ENCODE measurements at places on chromosomes 1 and 21.

DNA sequence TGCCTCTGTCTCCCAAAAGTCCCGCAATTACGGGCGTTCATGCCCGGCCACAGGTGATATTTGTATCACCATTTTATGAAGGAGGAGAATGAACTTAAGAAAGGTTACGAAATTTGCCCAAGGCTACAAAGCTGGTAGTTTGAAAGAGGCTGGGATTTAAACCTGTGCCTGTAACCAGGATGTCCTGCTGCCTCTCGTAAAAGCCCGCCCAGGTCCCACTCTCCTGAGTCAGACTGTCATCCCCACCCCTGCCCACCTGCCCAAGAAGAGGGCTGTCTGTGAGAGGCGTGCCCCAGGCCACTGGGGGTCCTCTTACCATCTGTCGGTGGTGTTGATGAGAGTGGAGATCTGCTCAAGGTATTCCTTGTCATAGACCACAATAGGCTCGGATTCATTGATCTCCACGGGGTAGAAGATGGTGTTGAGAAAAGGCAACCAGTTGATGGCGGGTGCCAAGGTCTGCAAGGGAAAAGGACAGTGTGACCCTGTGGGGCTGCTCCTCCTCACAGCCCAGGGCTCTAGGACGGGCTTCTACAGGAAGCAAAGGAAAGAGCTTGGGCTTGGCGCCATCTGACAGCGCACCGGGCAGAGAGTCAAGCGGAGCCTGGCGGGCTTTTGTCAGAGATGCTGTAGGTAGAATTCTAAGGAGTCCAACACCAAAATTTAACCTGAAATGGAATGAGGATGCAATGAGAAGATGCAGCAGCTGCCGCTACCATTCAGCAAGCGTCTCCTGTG is 43.2 kb downstream of the ECE1 start:
- no peak for DNase-seq

DNA sequence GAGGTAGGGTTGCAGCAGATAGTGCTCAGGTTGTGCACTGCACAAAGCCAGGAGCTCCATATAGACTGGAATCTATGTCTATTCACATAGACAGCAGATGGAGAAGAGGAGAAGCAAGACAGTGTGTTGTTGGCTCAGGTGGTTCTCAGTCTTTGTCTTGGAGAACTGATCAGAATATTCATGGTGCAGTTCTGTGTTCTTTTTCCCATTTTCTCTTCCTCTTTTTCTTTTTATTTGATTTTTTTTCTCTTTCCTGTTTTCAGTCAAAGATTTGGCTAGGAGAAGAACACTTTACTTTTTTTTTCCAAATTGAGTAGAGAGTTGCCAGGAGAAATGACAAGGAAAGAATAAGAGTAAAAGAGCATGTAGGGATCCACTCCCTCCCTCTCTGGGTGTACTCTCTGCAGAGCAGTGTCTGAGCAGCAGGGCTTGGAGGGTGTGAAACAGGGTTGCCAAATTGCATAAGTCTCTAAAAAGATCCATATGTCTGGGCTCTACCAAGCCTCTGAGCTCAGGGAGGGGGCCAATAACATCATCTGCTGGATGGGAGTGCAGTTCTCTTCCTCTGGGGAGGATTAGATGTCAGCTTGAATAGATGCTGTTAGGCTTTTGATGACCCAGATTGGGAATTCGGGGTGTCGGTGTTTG is 8.7 kb upstream of the CD34 start:
- no peak for DNase-seq

DNA sequence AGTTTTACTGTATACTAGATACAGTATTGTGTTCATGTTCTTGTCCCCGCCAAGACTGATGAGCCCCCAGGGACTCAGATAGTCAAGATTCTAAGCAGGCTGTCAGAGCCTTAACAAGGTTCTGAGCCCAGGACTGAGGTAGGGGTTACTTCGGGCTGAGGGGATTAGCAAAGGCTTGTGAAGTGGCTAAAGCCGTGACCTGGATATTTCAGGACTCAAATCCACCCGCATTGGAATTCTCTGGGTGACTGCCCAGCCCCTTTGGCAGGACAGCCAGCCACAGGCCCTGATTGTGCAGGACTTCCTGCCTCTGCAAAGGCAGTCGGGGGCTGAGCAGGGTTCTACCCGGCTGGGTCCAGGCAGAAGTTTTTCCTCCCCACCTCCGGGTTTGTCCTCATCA is at the start of gene PLA2G5:
TSS of gene PLA2G5 (plus strand) at position 321 of the 400 bp plus-strand sequence. CDS start 14,637 bp downstream, outside the sequence.
- no peak for DNase-seq

GRCh38 chr21:45303751-45304475 is 16.2 kb upstream of the POFUT2 start:
- no peak for DNase-seq

GRCh38 chr1:2587071-2587859 is 688 bp downstream of the PRXL2B start:
- no peak for DNase-seq

GRCh38 chr1:94863297-94863911 is 43.2 kb downstream of the SLC44A3 start:
- no peak for DNase-seq

Measured in activated CD4-positive, alpha-beta T cell treated with anti-CD3 and anti-CD28 coated beads, Interleukin-2, amount 50 U/mL, for 4 hours (primary cell).